Regular cardiac myocyte (primary cell): ENCODE measurements at places on chromosomes 5 and 9. TPM values are rescaled to one million over a fixed set of nuclear protein-coding genes. Genes with fewer than 3 reads are reported as not detected.

SHB gene
- total RNA-seq = 29.9 and 47.9 TPM in 2 replicates

PCDHB7 gene
- total RNA-seq = 0.19 and 1.1 TPM in 2 replicates

BARX1 gene
- under 0.01 TPM in 1 of 2 replicates, not detected in the other for total RNA-seq

PCDHB2 gene
- 0.77 and 6.5 TPM in 2 replicates for total RNA-seq

IL31RA gene
- total RNA-seq = under 0.01 and 0.19 TPM in 2 replicates

SAPCD2 gene
- total RNA-seq = 0.85 and 10.4 TPM in 2 replicates

DNAJC25 gene
- total RNA-seq = 11.3 and 13.0 TPM in 2 replicates

SEMA6A gene
- total RNA-seq = 0.19 and 0.28 TPM in 2 replicates

ADAMTS16 gene
- total RNA-seq = under 0.01 TPM in 1 of 2 replicates, not detected in the other

PANK3 gene
- 36.4 and 40.0 TPM in 2 replicates for total RNA-seq
